ENCODE measurements at places on chromosomes 5 and 9. TPM values are rescaled to one million over a fixed set of nuclear protein-coding genes. Genes with fewer than 3 reads are reported as not detected.

CD274 gene
- total RNA-seq: 12.4 TPM

PCDHGA9 gene
- total RNA-seq: not detected

NRG2 gene
- not detected for total RNA-seq

TMOD1 gene
- total RNA-seq: 1.5 TPM

FABP6 gene
- total RNA-seq: not detected

WWC1 gene
- total RNA-seq: not detected

PCDHGA11 gene
- not detected for total RNA-seq

IL7R gene
- total RNA-seq: 271 TPM

BAAT gene
- total RNA-seq: not detected

LVRN gene
- total RNA-seq: not detected

All from activated CD4-positive, alpha-beta memory T cell treated with anti-CD3 and anti-CD28 coated beads, Interleukin-2, amount 10 ng/mL, durations not matched to agents 7 days and 5 days (primary cell).